ENCODE measurements at places on chromosomes 1 and 21.

DNA sequence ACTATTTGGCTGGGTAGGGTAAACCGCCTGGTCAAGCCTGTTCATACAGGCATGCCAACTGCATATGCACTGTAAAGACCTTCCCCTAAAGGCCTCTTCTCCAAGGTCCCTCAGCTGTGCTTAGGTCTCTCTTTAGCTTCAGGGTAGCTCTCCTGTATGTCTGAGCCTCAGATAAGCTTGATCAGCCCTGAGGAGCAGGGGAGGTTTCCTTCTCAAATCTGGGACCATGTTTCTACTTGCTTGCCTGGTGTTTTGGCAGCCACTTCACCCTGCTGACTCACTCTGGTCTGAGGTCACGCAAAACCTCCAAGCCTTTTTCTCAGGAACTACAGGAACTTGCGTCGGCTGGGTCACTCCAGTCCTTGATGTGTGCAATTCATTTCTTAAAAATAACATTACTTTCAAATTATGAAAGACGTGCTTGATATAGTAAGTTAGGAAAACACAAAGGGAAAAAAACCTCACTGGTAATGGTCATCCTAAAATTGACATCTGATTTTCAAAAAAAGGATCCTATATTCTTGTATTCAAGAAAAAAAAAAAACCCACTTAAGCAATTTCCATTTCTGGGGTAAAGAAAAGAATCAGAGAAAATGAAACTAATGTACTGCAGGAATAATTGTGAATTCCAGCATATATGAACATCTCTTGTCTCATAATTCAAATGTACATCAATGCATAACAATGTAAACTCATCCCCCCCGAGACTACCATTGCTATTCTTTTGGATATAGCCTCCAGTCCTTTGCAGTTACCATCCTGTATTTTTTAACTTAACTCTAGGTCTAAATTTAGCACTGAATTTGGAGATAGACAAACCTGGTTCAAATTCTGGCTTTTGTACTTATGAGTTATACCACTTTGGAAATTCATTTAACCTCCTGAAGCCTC, 24.8 kb upstream of the RNF19B start:
- DNase-seq: peak; percentile 87

DNA sequence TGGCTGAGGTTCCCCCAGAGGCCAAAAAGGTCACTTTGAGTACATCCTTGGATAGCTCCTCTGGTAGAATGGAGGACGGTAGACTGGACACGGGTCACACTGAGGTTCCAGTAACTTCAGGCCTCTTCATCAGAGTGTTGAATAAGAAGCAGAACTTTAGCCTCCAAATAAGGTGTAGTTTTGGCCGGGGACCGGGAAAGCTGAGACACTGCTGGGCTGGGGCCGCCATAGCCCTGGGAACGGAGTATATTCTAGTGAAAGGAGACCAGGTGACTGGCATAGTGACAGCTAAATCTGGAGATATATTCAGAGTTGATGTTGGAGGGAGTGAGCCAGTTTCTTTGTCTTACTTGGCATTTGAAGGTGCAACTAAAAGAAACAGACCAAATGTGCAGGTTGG, 84.1 kb downstream of the EVA1C start:
- DNase-seq: no peak

DNA sequence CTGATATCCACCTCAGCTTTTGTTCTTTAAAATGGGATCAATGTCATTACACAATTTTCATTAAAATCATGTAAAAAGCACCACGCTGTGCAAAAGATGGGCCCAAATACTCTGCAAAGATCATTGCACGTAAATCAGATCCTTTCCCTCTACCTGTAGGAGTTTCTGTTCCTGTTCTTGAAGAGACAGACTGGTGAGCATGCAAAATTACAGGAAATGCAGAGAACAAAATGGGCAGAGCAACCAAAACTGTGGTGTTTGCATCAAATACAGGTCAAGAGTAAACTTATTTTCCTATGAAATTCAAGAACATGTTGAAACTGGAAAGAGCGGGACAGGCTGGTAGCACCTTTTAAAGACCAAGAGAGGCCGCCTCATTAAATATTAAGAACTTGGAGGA, 294.9 kb upstream of the ADGRL2 start:
- DNase-seq: no peak

DNA sequence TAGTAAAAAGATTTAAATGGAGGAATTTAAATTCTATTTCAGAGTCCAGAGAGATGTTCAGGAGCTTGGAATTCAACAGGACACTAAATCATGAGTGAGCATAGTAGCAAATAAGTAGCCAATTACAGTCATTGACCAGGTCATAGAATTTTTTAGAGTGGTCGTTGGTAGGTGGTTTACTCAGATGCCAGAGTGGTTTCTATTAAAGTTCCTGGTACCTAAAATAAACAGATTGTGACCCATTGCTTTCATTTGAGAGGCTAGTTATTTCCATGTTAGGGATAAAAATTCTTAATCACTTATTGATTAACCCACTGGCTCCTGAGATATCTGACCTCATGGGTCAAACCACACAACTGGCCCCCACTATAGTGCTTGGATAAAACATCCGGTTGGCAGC, 201.3 kb downstream of the ASTN1 start:
- DNase-seq: no peak

- DNase-seq: peak; percentile 81
Observed at GRCh38 chr1:21292984-21293536, 2.8 kb upstream of the ECE1 start.

Measured in activated CD4-positive, alpha-beta memory T cell treated with anti-CD3 and anti-CD28 coated beads for 36 hours (primary cell).